ENCODE measurements at places on chromosomes 12 and 14.

- DNase-seq, result peak; percentile 5
These were observed 75.2 kb upstream of the RPH3A start for GRCh38 chr12:112716099-112717093.

DNA sequence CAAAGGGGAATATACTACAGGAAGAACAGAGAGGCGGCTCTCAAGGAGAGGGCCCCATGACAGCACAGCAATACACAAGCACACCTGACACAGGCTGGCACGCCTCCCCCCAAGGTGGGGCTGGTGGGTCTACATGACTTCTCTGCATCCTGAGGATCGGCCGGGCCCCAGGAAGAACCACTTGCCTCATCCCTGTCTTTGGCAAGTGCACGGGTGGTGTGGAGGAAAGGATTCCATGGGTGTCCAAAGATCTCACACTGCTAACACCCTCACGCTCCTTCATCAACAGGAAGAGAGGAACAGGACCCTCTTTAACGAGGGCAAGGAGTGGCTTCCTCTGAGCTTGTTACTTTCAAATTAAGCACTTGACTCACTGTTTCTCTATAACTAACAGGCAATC, 7.3 kb downstream of the VAMP1 start:
- no peak for DNase-seq

DNA sequence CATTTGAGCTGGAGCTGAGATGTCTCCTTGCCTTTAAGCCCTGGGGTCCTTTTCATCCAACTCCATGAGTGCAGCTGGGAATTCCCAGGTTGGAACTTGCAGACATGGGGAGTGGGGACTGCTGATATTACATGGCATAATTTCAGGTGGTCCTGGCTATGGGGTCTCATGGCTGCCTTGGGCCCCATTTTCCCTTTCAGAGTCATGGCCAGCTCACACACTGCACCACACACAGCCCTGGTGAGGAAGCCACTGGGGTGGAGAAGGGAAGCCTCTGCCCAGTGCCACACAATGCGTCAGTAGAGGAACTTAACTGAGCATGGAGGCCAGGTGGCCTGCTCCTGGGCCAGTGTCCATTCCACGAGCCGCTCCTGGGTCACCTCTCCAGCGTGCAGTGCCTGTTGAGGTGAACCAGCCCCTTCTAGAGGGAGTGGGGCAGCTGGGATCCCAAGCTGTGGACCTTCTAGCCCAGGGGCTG, 17.3 kb upstream of the KRT86 start:
- no peak for DNase-seq

DNA sequence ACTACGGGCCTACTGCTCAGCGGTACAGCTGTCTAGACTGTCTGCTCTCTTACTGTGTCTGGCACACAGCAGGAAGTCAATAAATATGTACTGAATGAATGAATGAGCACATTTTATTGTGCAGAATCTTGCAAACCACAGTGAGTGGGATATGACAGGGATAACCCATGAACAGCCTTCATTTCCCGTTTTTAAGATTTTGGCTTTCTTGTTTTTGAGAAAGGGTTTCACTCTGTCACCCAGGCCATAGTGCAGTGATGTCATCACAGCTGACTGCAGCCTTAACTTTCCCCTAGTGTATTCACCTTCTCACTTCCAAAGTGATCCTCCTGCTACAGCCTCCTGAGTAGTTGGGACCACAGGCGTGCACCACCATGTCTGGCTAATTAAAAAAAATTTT, 203.1 kb downstream of the AEBP2 start:
- DNase-seq, result no peak

DNA sequence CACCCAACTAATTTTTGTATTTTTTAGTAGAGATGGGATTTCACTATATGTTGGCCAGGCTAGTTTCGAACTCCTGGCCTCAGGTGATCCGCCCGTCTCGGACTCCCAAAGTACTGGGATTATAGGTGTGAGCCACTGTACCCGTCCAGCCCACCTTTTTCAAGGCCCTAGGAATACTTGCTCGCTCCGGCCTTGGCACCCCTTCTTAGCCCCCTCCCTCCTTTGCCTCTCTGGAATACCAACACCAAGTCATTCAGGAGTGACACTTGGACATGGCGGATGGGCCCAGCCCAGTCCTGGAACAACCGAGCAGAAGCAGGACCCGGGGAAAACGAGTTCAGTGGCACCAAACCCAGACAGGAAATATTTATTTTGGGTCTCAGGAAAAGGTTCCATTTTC, 29.1 kb downstream of the PLEKHG3 start:
- no peak for DNase-seq

DNA sequence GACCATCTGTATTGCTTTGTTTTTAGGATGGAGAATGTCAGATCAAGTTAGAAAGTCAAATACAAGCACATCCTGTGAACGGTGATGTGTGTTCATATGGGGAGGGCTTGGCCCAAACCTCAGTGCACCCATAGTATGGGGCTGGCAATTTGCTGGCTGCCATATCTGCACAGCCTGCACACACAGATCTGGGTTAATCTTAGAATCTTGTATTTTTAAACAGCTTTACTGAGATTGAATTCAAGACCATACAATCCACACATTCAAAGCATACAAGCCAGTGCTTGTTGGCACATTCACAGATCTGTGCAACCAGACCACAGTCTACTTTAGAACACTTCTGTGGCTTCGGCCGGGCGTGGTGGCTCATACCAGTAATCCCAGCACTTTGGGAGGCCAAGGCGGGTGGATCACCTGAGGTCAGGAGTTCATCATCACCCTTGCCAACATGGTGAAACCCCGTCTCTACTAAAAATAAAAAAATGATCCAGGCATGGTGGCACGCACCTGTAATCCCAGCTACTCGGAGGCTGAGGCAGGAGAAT, 90.4 kb downstream of the CCDC92 start:
- DNase-seq, result no peak

- no peak for DNase-seq
These were observed 652 bp upstream of the SELPLG start for GRCh38 chr12:108634341-108634751.

GRCh38 chr12:14605401-14605989, 37.8 kb upstream of the PLBD1 start:
- DNase-seq, result no peak

- no peak for DNase-seq
These were observed 121.3 kb downstream of the RPS29 start for GRCh38 chr14:49464885-49465284.

GRCh38 chr12:92929983-92930382, 888 bp upstream of the EEA1 start:
- no peak for DNase-seq

DNA sequence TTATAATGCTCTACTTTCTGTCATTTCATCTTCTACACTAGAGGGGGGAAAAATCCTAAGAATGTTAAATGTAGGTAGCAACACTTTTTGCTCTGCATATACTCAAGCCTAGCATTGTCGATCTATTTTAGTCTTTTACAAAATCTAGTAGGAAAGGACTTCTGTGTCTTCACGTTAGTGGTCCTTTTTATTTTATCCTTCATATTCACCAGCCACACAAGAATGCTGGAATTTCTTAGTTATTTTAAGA, 253.0 kb upstream of the FLRT2 start:
- no peak for DNase-seq

DNA sequence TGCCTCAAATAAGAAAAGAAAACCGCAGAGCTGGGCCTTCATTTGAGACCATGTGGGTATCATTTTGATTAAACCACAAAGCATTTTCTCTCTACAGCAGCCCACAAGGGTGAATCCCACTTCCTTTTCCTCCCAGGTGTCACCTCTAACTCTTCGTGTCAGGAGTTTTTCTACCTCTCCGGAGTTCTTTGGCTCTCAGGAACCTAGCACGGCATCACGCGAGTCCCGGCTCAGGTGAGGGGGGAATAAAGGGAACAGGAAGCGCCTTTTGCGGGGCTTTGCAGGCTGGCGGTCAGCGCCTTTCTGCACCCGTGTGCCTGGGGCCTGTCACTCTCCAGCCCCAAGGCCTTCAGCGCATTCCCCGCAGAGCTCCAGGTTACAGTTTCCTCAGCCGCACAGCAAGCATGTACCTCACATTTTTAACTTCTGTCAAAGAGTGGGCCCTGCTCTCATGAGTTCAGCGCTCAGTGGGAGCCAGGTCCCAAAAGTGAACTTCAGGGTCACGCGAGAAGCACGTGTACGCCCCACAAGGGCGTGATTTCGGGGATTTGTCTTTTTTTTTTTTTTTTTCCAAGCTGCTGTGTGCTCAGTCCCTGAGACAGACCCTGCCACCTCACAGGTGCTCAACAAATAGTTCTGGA, 740 bp upstream of the PRPF40B start:
- peak; percentile 49 for DNase-seq

DNA sequence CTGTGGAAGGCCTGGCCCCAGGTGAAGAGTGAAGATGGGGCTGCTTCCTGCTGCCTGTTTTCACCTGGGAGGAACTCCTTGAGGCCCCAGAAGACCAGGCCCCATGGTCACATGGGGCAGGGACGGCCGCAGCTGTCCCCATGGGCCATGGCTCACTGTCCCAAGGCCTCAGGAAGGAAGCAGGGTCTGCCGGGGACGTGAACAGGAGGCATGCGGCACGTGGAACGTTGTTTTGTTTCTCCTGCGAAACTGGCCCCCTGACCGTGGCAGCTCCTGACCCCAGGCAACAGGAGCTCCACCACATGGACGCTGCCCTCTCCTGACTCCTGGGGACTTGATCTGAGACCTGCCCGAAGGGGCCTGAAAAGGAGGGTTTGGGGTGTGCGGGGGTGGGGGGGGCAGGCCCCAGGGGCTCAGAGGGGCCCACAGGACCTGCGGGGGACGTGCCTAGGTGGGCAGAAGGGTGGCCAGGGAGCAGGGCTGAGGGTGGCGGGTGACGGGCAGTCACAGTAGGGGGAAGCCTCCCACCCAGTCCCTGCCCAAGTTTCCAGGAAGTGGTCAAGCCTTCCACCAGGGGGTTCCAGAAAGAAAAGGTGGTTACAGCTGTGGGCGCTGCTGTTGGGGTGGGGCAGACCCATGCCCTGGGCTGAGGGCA, 41.4 kb downstream of the LRCOL1 start:
- DNase-seq, result no peak

DNA sequence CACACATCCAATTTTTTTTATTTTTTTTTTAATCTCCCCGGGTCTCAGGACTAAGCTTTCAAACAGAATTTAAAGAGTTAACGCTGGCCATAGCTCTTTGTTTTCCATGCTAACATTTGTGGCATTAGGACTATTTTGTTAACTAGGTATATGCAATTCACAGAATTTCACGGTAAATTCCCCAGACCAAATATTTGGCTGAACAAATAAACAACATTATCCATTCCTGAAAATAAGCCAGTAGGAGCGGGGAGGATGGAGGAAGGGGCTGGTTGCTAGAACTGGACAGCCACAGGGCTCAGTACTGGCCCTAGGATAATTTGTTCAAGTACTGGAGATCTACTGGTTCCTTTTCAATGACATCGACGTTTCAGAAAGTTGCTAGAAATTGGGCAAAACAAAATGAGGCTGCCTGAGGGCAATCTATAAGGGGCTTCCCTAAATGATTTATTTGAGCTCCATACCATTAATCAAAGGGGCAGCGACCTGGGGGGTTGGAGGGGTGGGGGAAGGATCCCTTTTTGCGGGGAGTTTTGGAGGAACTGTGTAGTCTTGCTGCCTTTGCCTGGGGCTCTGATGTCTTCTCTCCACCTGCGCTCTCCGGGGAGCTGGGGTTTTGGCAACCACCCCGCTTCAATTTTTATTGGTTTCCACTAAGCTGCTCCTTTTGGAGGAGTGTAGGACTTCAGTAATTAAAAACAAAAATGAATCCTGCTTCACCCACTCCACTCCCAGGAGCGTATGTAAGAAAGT, 9.0 kb downstream of the BMP4 start:
- no peak for DNase-seq

DNA sequence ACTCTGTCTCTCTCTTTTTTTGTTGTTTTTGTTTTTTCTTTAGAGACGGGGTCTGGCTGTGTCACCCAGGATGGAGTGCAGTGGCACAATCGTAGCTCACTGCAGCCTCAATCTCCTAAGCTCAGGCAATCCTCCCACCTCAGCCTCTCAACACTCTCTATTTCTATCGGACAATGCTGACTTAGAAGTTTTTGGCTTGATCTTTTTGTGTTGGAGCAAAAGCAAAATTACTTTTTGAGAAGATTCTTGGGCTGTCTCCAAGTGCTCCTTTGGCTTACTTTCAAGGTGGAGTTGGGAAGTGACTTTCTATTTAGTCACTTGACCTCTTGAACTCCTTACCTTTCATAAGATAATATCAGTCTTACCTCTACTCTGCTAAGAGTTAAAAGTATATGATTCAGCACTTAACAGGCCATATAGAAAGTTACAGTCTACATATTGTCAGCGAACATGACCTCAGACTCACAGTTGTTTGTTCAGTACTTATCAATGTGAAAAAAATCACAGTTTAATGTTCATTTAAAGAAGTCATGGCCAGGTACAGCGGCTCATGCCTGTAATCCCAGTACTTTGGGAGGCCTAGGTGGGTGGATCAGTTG, 15.4 kb upstream of the MIA2 start:
- DNase-seq, result peak; percentile 9

DNA sequence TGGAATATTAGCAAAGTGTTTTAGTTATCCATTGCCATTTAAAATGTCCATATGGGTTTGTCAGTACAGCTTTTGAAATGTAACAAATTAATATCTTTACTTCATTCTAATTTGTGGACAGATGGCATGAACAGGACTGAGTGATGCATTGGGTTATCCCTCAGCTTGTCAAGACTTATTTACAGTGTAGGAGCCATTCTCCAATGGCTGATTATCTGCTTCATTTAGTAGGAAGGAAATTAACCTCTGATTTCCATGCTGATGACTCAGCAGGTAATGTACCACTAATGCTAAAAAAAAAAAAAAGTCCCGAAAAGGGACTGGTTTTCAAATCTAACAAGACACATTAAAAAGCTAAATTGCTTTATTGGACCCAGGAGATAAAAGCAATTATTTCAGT, 1149.0 kb upstream of the USP15 start:
- DNase-seq, result peak; percentile 6

DNA sequence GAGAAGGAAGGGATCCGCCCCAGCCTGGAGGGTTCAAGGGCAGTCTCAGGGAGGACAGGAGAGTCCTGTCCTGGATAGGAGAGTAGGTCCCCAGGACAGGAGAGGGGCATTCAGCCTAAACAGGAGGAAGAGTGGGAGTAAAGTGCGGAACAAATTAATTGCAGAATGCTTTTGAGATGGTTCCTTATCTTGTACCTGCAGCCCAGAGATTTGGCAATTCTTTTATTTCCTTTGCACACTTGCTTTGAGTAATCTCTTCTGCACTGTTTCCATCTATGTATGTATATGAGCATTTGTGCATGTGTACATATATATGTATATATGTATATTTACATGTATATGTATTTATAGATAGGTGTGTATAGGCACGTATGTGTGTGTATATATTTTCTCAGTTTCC, 22.7 kb downstream of the PLEK2 start:
- no peak for DNase-seq

Data from NCI-H446 treated with DMSO at 0.1 percent for 48 hours (cell line).